ENCODE measurements at places on chromosomes 3 and 15. TPM values are rescaled to one million over a fixed set of nuclear protein-coding genes. Genes with fewer than 3 reads are reported as not detected.

DNA sequence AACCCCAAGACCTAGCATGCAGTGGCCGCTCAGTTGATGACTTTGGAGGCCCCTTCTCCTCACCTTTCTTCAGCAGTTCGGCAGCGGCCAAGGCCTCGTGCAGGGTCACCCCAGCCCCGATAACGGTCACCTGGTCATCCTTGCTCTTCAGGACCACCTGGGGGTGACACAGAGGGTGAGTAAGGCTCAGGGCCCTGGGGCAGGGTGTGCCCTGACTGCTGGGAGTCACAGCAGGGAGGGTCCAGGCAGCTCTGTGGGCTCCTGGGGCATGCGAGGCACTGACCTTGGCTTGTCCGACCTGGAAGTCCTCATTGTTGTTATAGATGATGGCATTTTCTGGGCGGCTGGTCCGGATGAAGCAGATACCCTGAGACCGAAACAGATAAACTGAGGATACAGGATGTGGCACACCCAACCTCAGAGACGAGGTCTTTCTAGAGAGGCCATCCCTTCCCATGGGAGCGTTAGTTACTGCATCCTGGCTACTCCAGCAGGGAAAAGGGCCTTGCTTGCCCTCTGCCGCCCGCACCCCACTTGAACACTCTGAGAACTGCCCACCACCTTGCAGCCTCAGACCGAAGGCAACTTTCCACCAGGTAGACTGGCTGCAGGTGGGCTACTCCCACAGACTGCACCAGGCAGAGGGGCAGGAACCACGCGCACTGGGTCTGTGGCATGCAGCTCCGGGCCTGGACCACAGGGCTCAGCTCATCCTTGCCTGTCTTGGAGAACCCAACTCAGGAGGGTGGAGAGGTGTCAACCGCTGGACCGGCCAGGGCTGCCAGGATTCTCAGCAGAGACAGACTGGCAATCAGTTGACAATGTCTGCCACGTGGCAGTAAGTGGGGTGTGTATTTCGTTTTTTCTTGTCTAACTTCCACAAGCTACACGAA, 27.6 kb downstream of the TKT start:
- DNase-seq = no peak

DNA sequence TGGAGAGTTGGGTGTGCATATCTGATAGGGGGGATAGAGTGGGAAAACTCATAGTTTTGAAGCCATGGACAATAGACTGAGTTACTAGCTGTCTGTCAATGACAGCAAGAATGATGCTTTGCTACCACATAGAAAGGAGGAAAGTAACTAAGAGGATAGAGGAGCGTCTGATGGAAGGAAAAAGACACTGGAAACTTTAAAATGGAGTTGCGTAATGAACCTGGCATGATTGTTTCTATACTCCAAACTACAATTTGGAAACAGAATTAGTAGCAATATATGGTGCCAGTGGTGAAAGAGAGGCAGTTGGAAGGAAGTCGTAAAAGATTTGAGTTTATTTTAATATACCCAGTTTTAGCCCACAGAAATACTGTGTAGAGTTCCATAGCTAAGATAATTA, 163.6 kb downstream of the TUSC7 start:
- DNase-seq = no peak

DNA sequence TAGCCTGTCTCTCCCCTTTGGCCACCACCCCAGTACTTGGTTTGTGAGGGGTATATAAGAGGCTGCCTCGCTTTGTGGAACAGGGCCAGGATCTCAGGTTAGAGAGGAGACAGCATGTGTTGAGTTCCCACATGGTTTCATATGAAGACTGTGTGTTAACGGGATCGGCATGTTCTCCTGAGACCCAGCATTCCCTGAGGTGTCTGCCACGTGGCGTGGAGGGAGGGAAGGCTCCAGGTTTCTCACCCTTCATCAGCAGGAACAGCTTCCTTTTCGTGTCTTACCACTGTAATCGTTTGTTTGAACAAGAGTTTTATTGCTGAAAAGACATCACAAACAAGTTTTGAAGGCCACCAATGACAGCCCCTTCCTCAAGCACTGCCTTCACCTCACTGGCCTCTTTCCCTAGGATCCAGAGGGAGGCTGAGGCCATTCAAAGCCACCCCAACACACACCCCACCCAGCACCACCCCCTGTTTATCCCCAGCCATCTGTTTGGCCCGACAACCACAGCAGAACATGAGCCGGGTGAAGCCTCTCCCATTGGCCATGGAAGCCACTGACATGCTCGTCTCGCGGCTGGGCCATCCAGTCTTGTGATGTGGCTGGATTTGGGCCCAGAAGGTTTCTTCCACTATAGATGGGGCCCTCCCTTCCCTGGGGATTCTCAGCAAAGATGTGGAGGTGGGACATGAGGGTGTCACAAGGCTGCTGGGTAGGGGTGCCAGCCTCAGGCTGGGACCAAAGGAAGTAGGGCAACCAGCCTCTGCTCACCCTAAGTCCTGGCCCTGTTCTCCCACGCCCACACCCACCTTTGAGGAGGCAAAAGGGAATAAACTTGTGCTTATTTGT, 10.0 kb downstream of the BHLHE40 start:
- DNase-seq = no peak

DNA sequence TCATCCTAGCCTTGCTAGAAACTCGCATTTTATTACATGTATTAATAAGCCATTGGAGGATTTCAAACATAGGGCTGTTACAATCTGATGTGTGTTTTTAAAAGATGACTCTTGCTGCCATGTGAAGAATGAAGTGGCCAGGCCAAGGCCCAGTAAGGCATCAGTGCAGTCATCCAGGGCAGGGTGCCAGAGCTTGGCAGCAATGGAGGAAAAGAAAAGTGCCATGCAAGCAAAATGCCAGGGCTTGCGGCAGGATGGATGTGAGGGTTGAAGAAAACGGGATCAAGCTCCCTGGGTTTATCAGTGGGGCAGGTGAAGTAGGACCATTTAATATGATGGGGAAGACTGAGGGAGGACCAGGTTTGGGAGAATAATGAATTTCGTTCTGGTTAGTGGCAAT, 183.6 kb downstream of the MINAR1 start:
- no peak for DNase-seq

The THPO gene
- total RNA-seq = 0.95 TPM

Data from omental fat pad (tissue), 4 donors.